ENCODE measurements at places on chromosomes 2 and 18.

- DNase-seq, result no peak
Observed at GRCh38 chr18:67072791-67073190, 443.7 kb downstream of the DSEL start.

DNA sequence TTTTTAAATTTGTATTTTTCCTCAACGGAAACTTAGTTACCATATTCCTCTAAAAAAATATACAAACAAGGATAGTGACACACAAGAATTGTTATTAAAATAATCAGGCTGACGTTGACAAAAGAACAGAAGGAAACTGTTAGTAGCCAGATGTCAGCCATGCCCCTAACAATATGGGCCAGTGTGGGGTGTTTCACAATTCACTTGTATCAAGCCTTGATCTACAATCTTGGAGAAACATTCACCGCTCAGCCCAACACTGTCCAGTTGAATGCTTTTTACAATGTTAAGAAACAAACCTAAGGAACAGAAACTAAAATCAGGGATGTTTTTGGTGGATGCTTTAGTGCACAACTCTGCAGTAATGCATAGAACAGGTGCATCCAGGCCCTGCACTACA lies 44.6 kb downstream of the TMEFF2 start:
- DNase-seq, result no peak

DNA sequence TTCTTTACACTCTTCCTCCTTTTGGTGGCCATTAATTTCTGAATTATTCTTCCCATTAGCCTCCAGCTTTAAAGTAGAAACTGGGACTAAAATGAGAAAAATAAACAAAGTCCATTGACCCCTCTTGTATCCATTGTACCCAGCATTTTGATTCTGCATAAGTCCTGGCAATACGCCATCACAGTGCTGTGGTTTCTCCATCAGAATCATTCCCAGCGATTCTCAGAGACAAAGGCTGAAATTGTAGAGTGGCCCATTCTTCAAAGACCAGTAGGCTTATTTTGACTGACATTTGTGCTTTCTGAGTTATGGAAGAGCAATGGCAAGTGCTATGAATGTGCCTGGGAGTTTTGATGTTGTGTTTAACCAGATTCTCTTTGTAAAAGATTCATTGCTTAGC lies 199.3 kb upstream of the GALNT5 start:
- DNase-seq, result no peak

DNA sequence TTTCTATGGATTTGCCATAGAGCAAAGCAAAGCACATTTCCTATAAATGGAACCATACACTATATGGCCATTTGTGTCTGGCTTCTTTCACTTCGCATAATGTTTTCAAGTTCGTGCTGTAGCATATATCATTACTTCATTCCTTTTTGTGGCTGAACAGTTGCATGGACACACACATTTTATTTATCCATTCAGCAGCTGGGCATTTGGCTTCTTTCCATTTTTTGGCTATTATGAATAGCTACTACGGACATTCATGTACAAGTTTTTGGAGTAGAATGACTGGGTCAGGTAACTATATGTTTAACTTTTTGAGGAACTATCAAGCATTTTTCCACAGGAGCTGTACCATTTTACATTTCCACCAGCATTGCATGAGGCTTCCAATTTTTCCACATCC lies 10.7 kb upstream of the SELENOI start:
- DNase-seq, result no peak

DNA sequence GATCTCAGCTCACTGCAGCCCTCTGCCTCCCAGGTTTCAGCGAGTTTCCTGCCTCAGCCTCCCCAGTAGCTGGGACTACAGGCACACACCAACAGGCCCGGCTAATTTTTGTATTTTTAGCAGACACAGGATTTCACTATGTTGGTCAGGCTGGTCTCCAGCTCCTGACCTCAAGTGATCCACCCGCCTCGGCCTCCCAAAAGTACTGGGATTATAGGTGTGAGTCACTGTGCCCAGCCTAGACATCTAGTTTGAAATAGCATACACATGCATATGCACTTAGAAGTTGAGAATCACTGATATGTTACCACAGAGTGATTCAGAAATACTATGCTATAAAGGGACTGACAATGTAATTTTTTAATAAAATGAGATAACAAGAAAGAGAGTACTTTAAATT lies 69.8 kb upstream of the CDKL4 start:
- DNase-seq, result no peak
